ENCODE measurements at places on chromosomes 1 and 21. TPM values are rescaled to one million over a fixed set of nuclear protein-coding genes. Genes with fewer than 3 reads are reported as not detected.
A peak's percentile ranks its signal among the peaks of the same experiment; 100 is the strongest.

- no peak overlapping the region for H3K27ac ChIP-seq
- DNase-seq = no peak
- no peak overlapping the region for H3K4me3 ChIP-seq
- H3K4me1 ChIP-seq = no peaks in the 10 kb centered on the region
- peaks cover 11% of the 10 kb centered on the region for H3K36me3 ChIP-seq
- no peaks in the 10 kb centered on the region for H3K27me3 ChIP-seq
Measured at GRCh38 chr21:41445465-41445862, 19.4 kb downstream of the MX1 start.

- DNase-seq = no peak
- H3K27me3 ChIP-seq = no peaks in the 10 kb centered on the region
- no peaks in the 10 kb centered on the region for H3K36me3 ChIP-seq
Measured at GRCh38 chr1:112386731-112387346, 9.2 kb upstream of the CTTNBP2NL start.

GRCh38 chr1:180974236-180974635, 48.4 kb downstream of the STX6 start:
- H3K27ac ChIP-seq = no peak overlapping the region
- H3K4me1 ChIP-seq = no peaks in the 10 kb centered on the region
- H3K27me3 ChIP-seq = no peaks in the 10 kb centered on the region
- H3K4me3 ChIP-seq = no peak overlapping the region
- DNase-seq = no peak

- no peaks in the 10 kb centered on the region for H3K27me3 ChIP-seq
- H3K36me3 ChIP-seq = no peaks in the 10 kb centered on the region
- H3K4me1 ChIP-seq = no peaks in the 10 kb centered on the region
- no peak for DNase-seq
Measured at GRCh38 chr1:22196041-22196440, 53.1 kb upstream of the WNT4 start.

- no peak for DNase-seq
- H3K27ac ChIP-seq = no peak overlapping the region
- H3K27me3 ChIP-seq = no peaks in the 10 kb centered on the region
- H3K36me3 ChIP-seq = peaks cover 2% of the 10 kb centered on the region
Measured at GRCh38 chr1:176058686-176059085, 148.4 kb downstream of the COP1 start.

DNA sequence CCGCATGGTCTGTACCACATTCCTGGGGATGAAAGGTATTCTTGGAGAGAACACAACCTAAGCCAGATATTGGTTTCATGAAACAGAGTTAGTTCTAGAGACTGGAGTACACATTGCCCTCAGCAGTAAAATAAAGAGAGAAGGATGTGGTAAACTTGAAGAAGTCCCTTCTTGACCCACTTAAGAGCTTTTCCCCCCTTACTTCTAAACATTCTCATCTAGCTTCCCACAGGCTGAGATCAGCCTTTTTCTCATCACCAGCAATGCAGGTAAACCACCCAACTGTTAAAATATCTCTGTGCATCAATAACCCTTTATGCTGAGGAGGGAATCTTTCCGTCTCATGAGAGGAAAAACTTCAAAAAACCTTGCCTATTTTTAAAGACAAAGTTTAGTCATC, 62.6 kb downstream of the SUSD4 start:
- no peak overlapping the region for H3K27ac ChIP-seq
- no peaks in the 10 kb centered on the region for H3K4me1 ChIP-seq
- no peak for DNase-seq
- H3K36me3 ChIP-seq = no peaks in the 10 kb centered on the region
- no peak overlapping the region for H3K4me3 ChIP-seq

GRCh38 chr1:225771661-225772322, 5.8 kb upstream of the SRP9 start:
- H3K27ac ChIP-seq = no peak overlapping the region
- no peaks in the 10 kb centered on the region for H3K27me3 ChIP-seq
- DNase-seq = no peak

GRCh38 chr1:22001409-22001808, at the start of gene CELA3A:
Gene CELA3A (plus strand): TSS chr1:22001657. CDS start chr1:22001675, 18 bp downstream.
- no peak within 1 kb of the TSS for H3K4me3 ChIP-seq
- H3K4me1 ChIP-seq = no peaks in the 10 kb centered on the region
- DNase-seq = no peak
- H3K36me3 ChIP-seq = no peaks in the 10 kb centered on the region

DNA sequence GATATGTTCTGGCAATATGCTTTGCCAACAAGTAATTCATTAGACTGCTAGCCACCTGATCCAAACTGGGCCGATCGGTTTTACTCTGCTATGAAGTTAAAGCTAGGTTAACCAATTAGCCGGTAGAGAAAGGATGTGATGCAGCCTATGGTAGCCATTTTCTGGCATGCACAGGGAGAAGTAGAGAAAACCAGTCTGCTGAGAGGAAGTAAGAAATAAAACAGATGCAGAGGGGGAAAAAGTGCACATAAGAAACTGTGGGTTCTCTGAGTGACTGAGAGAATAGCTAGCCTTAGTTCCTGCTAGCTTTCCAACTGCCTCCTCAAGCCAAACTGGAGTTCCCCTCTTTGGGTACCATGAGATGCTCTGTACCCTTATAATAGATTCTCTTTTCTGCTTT, 52.8 kb downstream of the ARID4B start:
- no peak overlapping the region for H3K27ac ChIP-seq
- no peaks in the 10 kb centered on the region for H3K27me3 ChIP-seq
- DNase-seq = no peak
- no peaks in the 10 kb centered on the region for H3K36me3 ChIP-seq
- H3K4me1 ChIP-seq = peaks cover 2% of the 10 kb centered on the region

DNA sequence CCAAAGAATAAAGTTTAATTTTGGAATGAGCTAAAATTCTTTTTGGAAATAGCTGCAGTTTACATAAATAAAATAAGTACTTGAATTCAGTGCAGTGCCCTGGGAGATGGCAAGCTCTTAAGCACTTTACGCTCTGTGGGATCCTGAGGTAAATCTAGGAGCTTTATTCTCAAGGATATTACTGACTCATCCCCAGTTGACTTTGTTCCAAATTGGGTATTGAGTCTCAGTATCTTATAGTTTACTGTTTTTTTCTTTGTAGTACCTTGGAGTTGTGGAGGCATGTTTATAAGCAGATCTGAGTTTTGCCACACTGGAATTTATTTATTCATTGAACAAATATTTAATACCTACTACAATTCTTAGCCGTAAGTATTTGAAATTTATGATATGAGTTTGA, 27.4 kb upstream of the HRNR start:
- no peaks in the 10 kb centered on the region for H3K27me3 ChIP-seq
- no peak for DNase-seq
- no peak overlapping the region for H3K27ac ChIP-seq
- no peaks in the 10 kb centered on the region for H3K4me1 ChIP-seq

- DNase-seq = peak; percentile 85
- no peaks in the 10 kb centered on the region for H3K36me3 ChIP-seq
- no peak overlapping the region for H3K27ac ChIP-seq
- no peaks in the 10 kb centered on the region for H3K4me1 ChIP-seq
- no peak overlapping the region for H3K4me3 ChIP-seq
Measured at GRCh38 chr1:175757381-175758015, 14.1 kb upstream of the TNR start.

DNA sequence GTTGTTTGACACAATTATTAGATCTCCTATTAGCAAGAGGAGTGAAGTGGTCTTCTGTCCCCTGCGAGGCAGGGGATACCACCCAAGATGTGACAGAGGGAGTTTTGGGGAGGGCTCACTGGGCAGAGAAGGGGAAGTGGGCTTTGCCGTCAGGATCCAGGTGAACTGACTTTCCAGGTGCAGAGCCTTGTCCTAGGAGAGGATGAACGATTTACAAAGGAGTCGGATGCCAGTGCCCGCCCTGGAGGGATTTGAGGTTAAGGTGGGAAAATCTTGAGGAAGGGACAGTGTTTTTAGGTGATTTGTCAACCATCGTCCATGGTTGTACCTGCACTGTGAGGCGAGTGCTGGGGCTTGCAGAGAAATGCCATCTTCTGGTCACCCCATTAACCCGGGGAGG, 201.0 kb downstream of the CAMTA1 start:
- no peak for DNase-seq
- H3K27me3 ChIP-seq = no peaks in the 10 kb centered on the region
- H3K4me1 ChIP-seq = peaks cover 3% of the 10 kb centered on the region
- H3K4me3 ChIP-seq = no peak overlapping the region
- peaks cover 2% of the 10 kb centered on the region for H3K36me3 ChIP-seq

DNA sequence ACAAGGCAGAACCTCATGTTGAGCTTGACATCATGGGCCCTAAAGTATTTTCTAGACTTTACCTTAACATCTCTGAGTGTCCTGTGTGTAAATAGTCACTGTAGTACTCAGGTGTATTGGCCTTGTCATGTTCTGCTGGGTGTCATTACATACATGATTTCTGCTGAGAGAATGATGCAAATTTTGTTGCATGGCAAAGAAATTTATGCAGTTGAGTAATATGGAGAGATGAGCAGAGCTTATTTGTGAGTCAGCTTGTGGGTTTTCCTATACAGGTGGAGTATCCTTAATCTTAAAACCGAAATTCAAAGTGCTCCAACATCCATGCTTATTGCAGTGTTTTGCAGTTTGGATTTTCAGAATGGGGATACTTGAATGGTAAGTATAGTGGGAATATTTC, 36.6 kb downstream of the RGL1 start:
- no peaks in the 10 kb centered on the region for H3K4me1 ChIP-seq
- DNase-seq = no peak

DNA sequence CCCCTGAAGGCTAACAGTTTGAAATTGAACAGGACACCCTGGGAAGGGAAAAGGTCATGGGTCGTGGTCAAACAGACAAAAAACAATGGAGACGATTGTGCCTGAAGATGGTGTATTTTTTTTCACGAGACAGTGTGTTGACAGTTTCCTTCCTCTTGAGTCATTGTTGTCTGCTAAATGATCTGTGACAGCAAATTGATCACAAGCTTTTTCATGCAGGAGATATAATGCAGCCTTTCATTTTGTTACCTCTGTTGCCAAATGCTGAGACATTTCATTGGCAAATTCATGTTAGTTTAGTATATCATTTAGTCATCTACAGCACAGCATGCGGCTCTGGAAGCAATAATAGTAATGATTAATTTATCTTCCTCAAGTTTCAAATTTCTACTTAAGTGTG, 27.7 kb downstream of the UBE2U start:
- no peak overlapping the region for H3K27ac ChIP-seq
- H3K4me1 ChIP-seq = no peaks in the 10 kb centered on the region
- DNase-seq = no peak

DNA sequence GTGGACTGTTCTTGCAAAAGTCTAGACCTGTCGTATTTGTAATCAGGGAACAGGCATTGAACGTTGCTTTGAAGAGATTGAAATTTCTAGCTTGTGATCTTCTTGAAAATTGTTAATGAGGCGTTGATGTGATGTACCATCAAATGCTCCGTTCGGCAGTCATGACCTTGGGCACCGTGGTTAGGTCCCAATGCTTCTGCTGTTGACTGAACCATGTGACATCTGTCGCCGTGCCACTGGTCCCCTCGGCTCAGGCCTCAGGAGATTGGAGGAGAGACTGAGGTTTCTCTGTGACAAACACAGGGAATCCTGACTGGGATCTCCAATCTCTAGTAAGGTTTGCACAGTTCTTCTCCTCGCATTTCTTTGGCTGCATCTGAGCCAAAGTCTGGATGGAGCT, 18.1 kb upstream of the KCNAB2 start:
- no peaks in the 10 kb centered on the region for H3K27me3 ChIP-seq
- no peak overlapping the region for H3K27ac ChIP-seq
- peaks cover 2% of the 10 kb centered on the region for H3K4me1 ChIP-seq
- no peak overlapping the region for H3K4me3 ChIP-seq
- H3K36me3 ChIP-seq = no peaks in the 10 kb centered on the region
- DNase-seq = no peak

DNA sequence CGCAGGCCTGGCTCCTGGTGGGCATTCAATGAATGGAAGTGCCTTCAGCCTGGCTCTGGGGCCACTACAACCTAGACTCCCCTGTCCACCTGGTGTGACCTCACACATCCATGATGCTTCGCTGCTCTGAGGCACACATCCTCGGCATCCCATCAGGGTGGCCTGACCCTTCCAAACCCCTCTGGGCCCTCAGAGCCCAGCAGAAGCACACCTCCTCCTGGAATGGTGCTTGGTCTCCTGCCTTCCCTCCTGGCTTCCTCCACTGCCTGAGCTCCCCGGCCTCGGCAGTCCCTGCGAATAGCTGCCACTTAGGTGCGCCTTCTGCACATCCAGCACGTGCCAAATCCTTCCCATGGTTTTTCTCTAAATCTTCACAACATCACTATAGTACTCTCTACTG, 133.8 kb downstream of the GLIS1 start:
- no peak overlapping the region for H3K27ac ChIP-seq
- H3K4me1 ChIP-seq = no peaks in the 10 kb centered on the region
- H3K27me3 ChIP-seq = no peaks in the 10 kb centered on the region
- DNase-seq = no peak
- no peaks in the 10 kb centered on the region for H3K36me3 ChIP-seq

- no peaks in the 10 kb centered on the region for H3K27me3 ChIP-seq
- DNase-seq = no peak
- peaks cover 9% of the 10 kb centered on the region for H3K36me3 ChIP-seq
- no peak overlapping the region for H3K4me3 ChIP-seq
- no peak overlapping the region for H3K27ac ChIP-seq
Measured at GRCh38 chr1:44012941-44013609, 18.2 kb downstream of the SLC6A9 start.

DNA sequence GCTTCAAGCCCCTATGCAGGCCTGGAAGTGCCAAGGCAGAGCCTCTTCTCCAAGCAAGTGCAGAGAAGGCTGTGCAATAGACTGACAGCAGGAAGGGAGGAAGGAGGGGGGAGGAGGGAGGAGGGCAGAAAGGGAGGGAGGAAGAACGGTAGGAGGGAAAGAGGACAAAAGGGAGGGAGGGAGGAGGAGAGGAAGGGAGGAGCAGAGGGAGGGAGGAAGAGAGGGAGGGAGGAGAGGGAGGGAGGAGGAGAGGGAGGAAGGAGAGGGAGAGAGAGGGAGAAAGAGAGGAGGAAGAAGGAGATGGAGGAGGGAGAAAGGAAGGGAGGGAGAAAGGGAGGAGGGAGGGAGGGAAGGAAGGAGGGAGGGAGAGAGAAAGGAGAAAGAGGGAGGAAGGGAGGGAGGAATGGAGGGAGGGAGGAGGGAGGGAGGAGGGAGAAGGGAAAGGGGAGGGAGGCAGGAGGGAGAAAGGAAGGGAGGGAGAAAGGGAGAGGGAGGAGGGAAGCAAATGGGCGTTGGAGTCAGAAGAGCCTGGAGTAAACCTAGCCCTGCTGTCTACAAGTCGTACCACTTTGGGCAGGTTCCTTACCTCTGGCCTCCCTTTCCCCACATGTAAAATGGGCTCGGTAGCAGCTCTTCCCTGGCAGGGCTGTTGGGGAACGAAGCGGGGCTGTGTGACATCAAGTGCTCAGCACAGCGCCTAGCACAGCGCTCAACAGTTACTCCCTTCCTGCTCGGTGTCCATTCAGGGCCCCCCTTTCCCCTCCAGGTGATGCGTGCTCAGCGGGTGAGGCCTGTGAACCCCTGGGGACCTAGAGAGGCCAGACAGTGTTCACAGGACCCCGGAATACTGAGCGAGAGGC, 244.6 kb downstream of the NPHP4 start:
- H3K4me1 ChIP-seq = peaks cover 13% of the 10 kb centered on the region
- H3K36me3 ChIP-seq = peaks cover 2% of the 10 kb centered on the region
- no peak overlapping the region for H3K27ac ChIP-seq
- peak; percentile 39 for DNase-seq
- no peak overlapping the region for H3K4me3 ChIP-seq
- H3K27me3 ChIP-seq = no peaks in the 10 kb centered on the region

PPM1J gene
- 13.2 TPM for total RNA-seq

IL12RB2 gene
- total RNA-seq = 0.77 TPM

DYRK3 gene
- 4.7 TPM for total RNA-seq

S100A11 gene
- total RNA-seq = 302 TPM

ALG14 gene
- 2.7 TPM for total RNA-seq

LMX1A gene
- total RNA-seq = not detected

LCE1C gene
- not detected for total RNA-seq

KRTAP12-2 gene
- not detected for total RNA-seq

CRP gene
- total RNA-seq = not detected

MRAP gene
- not detected for total RNA-seq

All from H9 (cell line).